ENCODE measurements at places on chromosomes 16 and 17.
A peak's percentile ranks its signal among the peaks of the same experiment; 100 is the strongest.

GRCh38 chr16:14510939-14511799 is 118.9 kb downstream of the PARN start:
- DNase-seq: no peak

GRCh38 chr17:37086334-37086733 is 137.6 kb downstream of the AATF start:
- DNase-seq: no peak

- DNase-seq: no peak
Observed at GRCh38 chr16:72969146-72969545, 78.8 kb downstream of the ZFHX3 start.

GRCh38 chr16:84121007-84121406 is 4.3 kb upstream of the MBTPS1 start:
- DNase-seq: no peak

- DNase-seq: peak; percentile 64
Observed at GRCh38 chr16:81451753-81452680, 7.4 kb downstream of the CMIP start.

GRCh38 chr16:30561089-30561816 is 3.1 kb upstream of the ZNF764 start:
- DNase-seq: no peak

DNA sequence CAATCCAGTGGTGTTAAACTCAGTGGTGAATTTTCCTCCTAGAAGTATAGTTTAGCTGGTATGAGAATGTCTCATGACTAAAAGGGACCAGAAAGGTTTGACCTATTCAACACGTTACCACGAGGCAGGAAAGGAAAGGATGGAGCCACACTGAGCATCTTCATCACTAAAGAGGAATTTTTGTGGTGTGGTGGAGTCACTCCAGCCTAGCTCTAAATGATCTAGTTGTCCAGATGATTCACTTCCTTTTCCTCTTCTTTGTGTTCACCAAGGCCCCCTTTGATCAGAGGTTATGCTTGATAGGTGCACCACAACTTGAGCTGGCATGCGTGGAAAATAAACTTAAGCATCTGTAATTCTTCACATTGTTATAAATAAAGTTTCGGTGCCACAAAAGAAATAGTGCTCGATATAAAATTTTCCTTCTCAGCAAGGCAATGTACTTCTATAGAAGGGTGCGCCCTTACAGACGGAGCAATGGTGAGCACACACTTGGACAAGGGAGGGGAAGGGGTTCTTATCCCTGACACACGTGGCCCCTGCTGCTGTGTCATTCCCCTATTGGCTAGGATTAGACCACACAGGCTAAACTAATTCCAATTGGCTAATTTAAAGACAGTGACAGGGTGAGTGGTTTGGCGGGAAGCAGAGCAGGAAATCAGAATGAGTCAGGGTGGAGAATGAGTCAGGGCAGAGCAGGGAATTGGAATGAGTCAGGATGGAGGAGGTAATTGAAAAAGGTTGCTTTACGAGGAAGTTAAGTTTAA is 254.6 kb downstream of the HS3ST3A1 start:
- DNase-seq: peak; percentile 31

Data from adrenal gland (tissue), 19 donors.